ENCODE measurements at places on chromosomes 1 and 21. TPM values are rescaled to one million over a fixed set of nuclear protein-coding genes. Genes with fewer than 3 reads are reported as not detected.

Gene RGS5
- polyA plus RNA-seq: 13.7 TPM

Gene CRABP2
- polyA plus RNA-seq: 0.45 TPM

Gene CCDC185
- not detected for polyA plus RNA-seq

Gene PEAR1
- polyA plus RNA-seq: 3.3 TPM

Gene CYP4B1
- polyA plus RNA-seq: 47.8 TPM

Gene PRR9
- polyA plus RNA-seq: 1.0 TPM

Gene ITGB2
- polyA plus RNA-seq: 32.5 TPM

Gene UBL4B
- polyA plus RNA-seq: 0.07 TPM

Gene ICOSLG
- 2.4 TPM for polyA plus RNA-seq

Gene CFHR5
- polyA plus RNA-seq: not detected

Gene GIPC2
- polyA plus RNA-seq: 2.2 TPM

Gene B3GALT6
- 8.9 TPM for polyA plus RNA-seq

Gene KCNA3
- polyA plus RNA-seq: 0.24 TPM
